ENCODE measurements at places on chromosomes 11 and 22.

DNA sequence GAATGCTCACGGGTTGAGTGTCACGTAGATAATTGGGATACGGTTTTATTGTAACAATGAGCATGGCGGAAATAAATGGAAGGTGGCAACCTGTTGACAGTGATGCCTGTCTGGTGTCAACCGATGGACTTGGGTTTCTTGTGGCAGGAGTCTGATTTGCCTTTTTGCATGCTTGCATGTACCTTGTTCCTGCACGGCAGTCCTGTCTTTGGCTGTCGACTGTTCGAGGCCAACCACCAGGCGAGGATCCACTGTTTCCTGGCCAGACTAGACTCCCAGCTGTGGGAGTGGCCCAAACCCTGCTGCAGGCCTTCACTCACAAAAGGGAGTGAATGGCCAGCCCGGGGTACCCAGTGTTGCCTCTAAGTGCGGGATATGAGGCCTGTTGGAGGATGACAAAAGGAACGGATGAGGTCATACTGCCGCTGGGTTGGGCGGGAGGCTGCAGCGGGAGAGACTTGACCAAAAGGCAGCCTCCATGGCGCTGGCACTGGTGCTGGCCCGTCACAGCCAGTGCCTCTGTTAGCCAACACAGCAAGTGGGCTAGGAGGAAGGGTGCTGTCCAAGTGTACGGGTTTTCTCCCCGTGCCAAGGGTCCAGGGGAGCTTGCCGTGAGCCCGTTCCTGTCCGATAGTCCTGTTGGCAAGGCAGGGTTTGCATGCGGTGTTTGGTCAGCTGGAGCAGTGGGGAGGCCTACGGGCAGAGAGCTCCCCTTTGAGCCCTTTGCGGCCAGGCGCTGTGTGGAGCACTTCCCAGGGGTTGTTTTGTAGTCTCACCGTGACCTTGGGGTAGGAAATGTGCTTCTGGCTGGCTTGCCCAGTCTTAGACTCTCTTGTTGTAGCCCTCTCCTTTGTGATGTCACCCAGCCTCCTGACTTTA is 974 bp downstream of the DGCR8 start:
- DNase-seq = no peak

DNA sequence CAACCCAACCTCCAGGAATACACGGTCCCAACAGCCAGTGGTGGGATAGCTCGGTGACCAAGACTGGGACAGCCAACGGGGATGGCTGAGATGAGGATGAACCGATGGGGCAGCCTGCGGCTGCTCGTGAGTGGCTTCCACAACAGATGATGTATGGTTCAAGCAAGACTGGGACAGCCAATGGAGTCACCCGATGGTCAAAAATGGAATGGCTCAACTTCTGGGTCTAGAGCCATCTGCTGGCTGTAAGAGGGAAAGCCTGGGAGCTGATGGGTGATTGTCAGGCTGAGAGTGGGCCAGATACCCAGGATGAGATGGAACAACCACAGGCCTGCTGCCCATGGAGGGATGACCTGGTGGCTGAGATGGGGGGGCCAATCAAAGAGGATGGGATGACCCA is 35.5 kb downstream of the SYT7 start:
- no peak for DNase-seq

GRCh38 chr11:82814379-82814778 is 80.7 kb upstream of the FAM181B start:
- DNase-seq = no peak

GRCh38 chr11:28058333-28058732 is 49.6 kb downstream of the KIF18A start:
- DNase-seq = no peak

DNA sequence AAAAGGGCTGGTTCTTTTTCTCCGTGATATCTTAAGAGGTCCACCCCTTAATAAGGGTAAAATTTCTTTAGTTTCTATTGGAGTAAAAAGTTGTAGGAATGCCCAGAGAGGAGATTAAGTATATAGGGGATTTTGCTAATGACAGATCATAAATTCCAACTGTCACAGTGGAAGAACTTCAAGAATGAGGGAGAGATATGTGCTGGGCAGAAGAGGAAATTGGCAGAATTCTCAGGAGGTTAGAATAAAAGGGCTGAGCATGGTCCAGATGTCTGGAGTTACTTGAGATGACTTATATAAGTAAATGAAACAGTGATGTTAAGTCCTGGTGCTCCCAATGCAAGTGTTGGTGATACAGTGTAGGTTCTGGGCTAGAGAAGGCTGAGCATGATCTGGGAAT is 417.6 kb upstream of the ARHGAP42 start:
- DNase-seq = no peak

- no peak for DNase-seq
Observed at GRCh38 chr22:33247758-33248157, 189.6 kb upstream of the SYN3 start.

DNA sequence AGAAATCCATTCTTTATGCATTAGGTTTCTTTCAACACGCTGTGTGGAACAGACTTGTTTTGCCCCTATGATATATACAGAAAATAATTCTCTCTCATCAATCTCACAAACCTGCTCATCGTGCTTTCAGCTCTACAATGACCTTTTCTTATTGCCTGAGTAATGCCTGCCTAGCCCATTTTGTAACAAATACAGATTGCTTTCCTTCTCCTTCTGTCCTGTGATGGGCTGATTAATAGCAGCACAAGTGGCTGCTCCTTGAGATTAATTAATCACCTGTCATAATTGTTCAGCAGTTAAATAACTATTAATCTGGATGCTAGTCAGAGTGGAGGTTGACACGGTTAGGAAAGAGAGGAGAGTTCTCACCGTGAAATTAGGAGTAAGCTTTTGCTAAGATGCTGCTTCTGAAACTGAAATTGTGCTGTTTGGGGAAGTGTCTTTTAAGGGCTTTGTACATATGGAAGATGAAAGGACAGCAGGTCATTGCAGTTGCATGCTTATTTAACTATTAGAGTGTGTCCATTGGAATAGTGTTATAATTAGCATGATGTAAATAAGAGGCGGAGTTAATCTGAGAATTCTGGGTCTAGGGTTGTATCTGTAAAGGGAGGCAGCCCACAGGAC is 1430.5 kb downstream of the FAM181B start:
- DNase-seq = no peak

- DNase-seq = no peak
Observed at GRCh38 chr11:19789835-19790710, 77.4 kb downstream of the NAV2 start.

DNA sequence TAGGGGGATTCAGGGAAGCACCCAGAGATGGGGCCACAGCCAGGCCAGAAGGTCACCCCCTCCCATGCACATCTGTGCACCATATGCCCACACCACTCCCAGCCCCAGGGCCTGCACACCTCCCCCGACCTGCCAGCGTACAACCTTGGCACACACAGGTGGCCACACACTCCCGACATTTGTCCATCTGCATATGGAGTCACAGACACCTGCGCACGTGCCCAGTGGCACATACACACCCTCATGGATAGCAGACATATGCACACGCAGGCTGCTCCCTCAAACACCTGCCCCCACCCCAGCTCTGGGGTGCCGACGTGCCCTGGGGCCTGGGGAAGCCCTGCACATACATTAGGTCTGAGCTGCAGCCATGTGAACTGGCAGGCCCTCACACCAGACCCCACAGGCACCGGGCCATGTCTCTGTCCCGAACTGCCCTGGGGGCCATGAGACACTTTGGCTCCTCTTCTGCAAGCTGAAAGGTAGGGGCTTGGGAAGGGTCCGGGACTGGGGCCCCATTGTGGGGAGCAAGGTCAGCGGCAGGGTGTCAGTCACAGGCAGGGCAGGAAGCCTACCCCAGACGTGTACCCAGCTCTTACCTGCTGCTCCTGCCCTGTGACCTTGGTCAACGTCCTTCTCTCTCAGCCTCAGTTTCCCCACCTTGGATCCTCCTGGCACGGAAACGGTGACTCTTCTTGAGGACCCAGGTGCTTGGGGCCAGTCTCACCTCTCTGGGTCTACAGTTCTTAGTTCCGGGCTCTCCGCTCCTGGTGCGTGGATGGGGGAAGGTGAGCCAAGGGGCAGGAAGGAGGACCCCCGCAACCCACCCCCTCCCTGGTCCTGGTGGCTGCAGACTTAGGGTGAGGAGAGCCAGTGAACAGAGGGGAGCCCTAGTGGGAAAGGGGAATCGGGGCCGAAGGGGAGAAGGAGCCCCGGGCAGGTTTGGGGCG is 579 bp upstream of the CABP7 start:
- no peak for DNase-seq

- no peak for DNase-seq
Observed at GRCh38 chr22:43537019-43537585, 125.3 kb downstream of the MPPED1 start.

- DNase-seq = no peak
Observed at GRCh38 chr11:59766542-59767224, 11.5 kb downstream of the STX3 start.

GRCh38 chr11:65297026-65297672 is 17.5 kb upstream of the CDC42EP2 start:
- no peak for DNase-seq

DNA sequence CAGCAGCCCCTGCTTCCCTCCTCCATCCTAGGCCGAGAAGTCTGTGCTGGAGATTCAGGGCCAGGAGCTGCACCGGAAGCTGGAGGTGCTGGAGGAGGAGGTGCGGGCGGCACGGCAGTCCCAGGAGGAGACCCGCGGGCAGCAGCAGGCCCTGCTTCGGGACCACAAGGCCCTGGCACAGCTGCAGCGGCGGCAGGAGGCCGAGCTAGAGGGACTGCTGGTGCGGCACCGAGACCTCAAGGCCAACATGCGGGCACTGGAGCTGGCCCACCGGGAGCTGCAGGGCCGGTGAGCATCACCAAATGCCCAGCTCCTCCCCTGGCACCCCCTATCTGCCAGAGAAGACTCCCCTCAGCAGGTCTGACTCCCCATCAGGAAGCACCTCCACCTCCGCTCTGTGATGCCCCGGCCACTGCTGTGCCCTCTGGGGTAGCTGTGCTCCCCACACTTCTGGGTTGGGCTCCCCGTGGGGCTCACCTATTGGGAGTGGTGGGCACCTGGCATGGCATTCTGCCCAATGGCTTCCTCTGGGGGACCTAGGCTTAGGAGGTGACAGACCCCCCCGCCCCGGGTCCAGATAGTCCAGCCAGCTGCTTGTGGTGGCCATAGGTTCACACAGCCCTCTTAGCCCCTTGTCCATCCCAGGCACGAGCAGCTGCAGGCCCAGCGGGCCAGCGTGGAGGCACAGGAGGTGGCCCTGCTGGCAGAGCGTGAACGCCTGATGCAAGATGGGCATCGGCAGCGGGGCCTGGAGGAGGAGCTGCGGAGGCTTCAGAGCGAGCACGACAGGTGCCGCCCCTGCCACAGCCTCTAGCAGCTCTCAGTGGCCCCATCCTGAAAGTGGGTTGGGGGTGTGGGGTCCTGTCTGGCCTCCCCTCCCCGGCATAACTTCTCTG is 6.6 kb upstream of the RPS6KA4 start:
- DNase-seq = no peak

GRCh38 chr22:44143579-44143978 is 37.1 kb upstream of the PARVG start:
- DNase-seq = no peak

DNA sequence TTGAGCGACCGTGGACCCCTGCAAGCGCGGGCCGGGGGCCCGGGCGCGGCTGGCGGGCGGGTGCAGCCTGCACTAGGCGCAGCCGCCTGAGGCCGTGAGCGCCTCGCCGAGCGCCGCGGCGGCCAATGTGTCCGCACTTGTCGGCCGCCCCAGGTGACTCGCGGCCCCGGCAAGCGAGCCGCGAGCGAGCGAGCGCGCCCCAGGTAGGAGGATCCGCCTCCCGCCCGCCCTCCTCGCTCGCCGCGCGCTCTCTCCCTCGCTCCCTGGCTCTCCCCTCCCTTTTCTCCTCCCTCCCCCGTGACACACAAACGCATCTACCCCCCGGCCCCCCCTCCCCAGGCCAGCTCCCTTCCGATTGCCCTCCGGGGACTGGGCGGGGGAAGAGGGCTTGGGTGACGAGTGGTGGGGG is at the start of gene WNT7B:
Gene WNT7B, minus strand, starts transcription at position 160 of the 409 bp plus-strand sequence. CDS start 408 bp downstream, outside the sequence.
- DNase-seq = no peak

DNA sequence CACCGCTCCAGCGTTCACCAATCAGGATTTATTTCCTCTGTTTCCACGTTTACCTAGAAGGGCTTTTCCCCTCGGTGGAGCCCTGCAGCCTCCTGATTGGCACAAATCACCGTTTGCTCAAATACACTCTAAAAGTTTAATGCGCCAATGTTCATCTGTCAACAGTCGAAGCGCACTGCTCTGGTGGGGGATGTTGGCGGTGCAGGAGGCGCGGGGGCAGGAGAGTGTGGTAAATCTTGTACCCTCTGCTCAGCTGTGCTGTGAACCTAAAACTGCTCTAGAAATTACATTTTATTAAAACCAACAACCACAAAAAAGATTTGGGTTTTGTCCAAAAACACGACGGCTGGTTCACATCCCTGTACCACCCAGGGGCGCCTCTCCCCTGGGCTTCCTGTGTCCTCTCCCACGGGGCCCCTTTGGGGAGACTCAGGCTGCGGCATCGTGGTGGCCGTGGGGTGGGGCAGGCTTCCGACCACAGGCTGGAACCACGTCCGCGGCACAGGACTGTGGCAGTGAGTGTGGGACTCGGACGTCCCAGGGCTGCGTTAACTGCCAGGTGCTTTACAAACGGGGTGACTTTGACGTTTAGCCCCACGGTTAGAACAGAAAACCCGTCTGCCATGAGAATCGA is 13.5 kb downstream of the TTLL8 start:
- no peak for DNase-seq

GRCh38 chr22:25125693-25126357 is 73.8 kb upstream of the CRYBB3 start:
- DNase-seq = no peak

GRCh38 chr11:34492806-34493414 is 20.7 kb downstream of the ELF5 start:
- no peak for DNase-seq

DNA sequence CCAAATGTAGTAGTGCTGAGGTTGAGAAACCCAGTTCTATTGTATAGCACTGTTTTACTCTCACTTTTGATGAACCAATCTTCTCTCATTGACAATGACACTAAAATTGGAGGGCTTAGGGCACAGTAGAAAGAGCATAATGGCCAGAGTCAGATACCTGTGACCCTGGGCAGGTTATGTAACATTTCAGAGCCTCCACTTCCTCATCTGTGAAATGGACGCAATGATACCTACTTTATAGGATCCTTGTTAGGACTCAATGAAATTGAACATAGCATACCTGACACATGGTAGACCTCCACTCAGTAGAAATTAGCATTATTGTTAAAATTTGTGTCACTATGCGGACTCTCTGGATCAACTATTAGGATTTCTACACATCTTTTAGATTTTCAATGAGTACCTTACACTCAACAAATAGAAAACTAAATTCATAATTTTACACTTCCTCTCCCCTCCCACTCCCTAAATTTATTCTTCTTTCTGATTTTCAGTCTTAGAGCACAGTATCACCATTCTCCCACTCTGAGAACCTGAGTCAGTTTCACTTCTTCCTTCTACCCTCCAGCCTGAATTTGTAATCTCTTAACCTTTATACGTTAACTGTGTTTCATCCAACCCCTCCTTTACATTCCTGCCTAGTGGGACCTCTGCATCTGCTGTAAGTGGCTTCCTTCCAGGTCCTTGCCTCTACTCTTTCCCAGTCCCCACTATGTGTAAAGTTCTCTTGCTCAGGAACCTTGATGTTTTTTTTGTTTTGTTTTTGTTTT is 78.3 kb downstream of the MICAL2 start:
- no peak for DNase-seq

- DNase-seq = no peak
Observed at GRCh38 chr11:102148059-102148458, 37.8 kb downstream of the YAP1 start.

- no peak for DNase-seq
Observed at GRCh38 chr22:25953919-25954318, 211.9 kb downstream of the MYO18B start.

- DNase-seq = no peak
Observed at GRCh38 chr11:130144141-130144540, 15.4 kb upstream of the ST14 start.
